ENCODE measurements at places on chromosomes 12 and 14.

DNA sequence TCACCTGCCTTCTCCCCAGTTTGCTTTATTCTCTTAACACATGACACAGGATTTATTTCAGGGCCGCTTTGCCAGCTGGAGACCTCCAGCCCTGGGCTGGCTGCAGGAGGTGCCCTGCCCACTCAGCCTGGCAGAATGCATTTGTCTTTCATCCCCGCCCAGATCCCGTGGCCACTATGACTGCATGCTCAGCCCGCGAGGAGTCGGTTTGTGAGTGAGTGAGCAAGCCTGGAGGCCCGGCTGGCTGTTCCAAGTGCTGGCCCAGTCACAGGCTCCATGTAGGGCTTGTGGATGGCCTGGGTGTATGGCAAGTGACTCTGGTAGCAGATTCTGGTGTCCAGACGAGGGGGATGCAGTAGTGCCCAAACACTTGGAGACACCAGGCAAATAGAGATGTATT is 2.1 kb downstream of the TDP1 start:
- no peak for DNase-seq

- DNase-seq: no peak
These were observed 7.4 kb downstream of the CLEC14A start for GRCh38 chr14:38248321-38249028.

GRCh38 chr12:62251609-62251958 is 8.6 kb upstream of the USP15 start:
- no peak for DNase-seq

GRCh38 chr14:77041881-77042545 is 13.5 kb upstream of the IRF2BPL start:
- DNase-seq: peak; percentile 63

DNA sequence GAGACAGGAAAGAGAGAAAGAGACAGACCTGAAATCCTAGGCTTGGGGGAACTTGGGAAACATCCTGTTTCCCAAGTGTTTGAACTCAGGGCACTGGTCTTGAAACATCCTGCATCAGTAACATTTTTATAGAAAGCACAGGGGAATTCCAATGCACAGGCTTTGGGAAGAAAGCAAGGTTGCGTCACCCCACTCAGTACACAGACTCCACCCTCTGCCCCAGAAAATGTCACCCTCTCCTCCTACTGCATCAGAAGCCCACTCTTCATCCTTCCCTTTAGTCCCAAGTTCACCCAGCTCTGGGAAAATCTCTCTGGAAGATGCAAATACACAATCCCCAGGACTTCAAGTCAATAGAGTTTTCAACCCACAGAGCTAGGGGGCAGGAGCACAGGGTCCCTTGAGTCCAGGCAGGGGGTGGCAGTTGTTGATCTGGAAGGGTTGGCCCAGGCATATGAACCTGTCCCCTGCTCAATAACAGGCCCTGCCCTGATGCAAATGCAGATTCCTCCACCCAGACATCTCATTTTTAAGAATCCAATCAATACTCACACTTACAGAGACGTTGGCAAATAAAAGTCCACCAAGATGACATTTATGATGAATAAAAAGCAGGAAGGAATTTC is 1.7 kb downstream of the RDH16 start:
- DNase-seq: no peak

DNA sequence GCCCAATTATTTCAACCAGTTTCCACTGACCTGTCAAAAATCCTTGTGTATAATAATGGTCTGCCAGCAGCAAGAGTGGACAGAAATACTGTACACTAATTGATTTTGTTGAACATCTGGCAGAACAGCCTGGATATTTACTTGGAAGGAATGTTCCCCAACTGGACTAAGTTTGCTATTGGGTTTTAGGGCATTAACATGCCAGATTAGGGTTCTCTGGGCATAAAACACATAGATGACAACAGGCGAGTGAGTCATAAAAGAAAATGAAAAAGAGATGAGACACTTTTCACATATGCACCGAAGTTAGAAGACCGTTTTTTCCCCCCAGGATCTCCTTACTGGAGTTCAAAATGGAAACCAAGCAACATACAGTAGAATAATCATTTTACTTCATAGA is 236.3 kb upstream of the NAV3 start:
- DNase-seq: no peak

DNA sequence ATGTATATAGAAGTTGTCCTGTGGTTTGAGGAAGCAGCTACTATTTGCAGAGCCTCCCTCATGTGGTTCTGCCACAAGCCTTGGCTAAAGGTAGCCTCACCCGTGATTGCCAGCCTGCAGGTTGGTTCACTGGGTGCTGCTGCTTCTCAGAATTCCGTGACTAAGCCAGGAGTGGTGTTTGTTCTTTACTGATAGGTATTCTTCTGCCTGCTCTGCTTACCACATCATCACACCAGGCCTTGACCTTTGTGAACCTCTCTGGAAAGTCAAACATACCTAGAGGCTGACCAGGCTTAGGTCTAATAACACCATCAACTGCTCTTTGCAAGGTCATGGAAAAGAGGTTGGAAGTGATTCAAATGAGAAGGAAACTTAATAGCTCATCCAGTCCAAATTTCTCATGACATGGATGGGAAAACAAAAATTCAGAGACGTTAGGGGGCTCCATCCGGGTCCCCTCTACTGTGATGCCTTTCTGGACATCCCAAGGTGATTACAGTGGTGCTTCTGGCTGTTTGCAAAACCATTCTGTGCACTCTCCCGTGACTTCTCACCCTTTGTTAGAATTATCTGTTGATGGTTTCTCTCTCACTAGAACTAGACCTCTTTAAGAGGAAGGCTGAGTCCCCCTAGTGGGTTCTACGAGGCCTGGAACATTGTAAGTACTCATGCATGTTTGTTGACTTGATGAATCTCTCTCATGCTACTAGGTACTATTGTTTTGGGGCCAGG is 8.5 kb upstream of the SOCS2 start:
- DNase-seq: no peak

- no peak for DNase-seq
These were observed 6.9 kb upstream of the ABHD12B start for GRCh38 chr14:50864946-50865345.

- DNase-seq: peak; percentile 37
These were observed 7.7 kb downstream of the SSH1 start for GRCh38 chr12:108849660-108850059.

- no peak for DNase-seq
These were observed 284.5 kb downstream of the DPF3 start for GRCh38 chr14:72609205-72609916.

- DNase-seq: no peak
These were observed 274.6 kb downstream of the RAD51B start for GRCh38 chr14:68094158-68094557.

DNA sequence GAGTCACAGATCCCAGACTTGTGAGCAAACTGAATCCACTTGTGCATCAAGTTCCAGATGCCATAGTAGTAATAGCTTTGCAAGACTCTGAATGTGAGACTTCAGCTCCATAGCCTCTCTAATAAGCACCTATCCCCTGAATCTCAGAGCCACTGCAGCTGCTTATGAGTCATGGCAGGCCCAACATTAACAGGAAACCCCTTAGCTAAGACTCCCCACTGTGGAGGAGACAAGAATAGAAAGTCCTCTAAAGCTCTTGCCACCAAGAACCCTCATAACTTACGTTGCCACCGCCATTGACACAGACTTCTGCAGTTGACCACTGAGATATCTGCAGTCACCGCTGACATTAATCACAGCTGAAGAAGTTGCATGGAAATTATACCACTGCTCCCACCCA is 62.9 kb upstream of the PDE3A start:
- DNase-seq: no peak

- DNase-seq: no peak
These were observed 153.6 kb upstream of the FKBP4 start for GRCh38 chr12:2641207-2641606.

- no peak for DNase-seq
These were observed 58.2 kb downstream of the ESR2 start for GRCh38 chr14:64235652-64236640.

- no peak for DNase-seq
These were observed 34.8 kb downstream of the GCN1 start for GRCh38 chr12:120159509-120160237.

DNA sequence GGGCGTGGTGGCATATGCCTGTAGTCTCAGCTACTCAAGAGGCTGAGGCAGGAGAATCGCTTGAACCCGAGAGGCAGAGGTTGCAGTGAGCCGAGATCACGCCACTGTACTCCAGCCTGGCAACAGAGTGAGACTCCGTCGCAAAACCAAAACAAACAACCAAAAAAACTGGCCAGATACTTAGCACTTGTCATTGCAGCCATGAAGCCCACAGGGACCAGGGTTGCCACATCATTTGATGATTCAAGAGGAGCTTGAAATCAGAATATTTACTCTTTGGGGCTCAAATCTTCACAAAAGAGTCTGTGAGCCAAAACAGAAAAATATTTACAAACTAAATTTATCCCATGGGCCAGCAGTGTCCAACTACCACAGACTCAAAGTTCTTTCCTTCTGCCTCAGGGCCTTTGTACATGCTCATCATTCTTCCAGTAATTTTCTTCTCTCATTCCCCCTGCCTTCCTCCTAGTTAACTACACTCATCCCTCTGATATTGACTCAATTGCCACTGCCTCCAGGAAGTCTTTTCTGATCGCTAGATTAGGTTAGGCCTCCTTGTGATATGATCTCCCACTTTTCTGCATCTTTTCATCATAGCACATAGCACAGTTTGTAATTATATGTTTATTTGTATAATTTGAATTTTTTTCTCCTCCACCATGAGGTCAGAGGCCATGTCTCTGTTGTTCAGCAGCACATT is 130.8 kb upstream of the PLEKHG7 start:
- DNase-seq: no peak

- no peak for DNase-seq
These were observed 126.3 kb upstream of the FBXO33 start for GRCh38 chr14:39558525-39558924.

DNA sequence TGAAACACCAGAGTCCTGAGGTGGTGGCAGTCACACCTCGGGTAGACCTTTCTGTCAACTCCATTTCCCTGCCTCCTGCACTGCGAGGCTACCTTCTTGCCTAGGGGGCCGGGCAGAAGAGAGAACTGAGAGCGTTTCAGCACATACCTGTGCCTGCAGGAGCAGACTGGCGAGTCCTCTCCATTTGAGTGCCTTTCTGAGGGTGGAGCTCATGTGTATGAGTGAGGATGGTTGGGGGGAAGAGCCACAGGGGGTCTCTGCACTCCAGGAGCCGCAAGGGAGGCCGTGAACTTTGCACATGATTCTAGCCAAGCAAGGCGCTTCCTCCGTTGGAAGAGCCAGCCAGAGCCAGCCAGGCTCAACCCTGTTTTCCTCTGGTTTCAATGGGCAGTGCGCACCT is 31.0 kb upstream of the CCND2 start:
- DNase-seq: no peak

DNA sequence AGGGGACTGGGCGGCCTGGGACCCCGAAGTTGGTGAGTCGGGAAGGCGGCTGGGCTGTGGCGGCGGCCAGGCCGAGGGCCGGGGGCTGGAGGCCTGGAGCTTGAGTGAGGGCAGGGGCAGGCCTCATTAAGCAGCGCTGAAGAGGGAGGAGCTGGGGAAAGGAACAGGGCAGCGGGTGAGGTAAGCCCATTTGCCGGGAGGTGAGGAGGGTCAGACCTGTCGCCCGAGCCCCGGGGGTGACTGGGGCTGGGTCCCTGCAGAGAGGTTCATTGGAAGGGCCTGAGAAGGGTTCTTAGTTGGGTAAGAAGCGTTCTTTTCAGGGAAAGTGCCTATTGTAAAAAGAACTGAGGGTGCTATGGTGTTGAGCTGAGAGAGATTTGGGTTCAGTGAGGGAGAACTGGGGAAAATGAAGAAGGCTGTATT is 441 bp downstream of the RAB5B start:
- DNase-seq: no peak

DNA sequence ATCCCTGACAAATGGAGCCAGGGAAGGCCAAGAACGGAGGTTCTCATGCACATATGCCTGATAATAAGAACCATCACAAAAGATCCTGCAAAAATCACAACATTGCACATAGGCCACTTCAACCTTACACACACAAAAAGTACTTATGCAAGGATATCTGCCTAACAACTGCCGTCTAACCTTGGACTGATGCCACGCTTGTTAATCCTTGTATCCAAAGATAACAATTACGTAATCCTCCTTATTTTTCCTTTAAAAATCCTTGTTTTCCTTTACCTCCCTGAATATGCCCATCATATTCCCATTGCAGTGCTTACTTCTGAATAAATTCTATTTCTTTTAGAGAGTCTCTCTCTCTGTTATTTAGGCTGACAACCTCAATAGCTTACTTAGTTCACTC is 59.5 kb downstream of the TMEM116 start:
- DNase-seq: no peak

GRCh38 chr12:129001826-129002225 is 148.5 kb downstream of the GLT1D1 start:
- no peak for DNase-seq

DNA sequence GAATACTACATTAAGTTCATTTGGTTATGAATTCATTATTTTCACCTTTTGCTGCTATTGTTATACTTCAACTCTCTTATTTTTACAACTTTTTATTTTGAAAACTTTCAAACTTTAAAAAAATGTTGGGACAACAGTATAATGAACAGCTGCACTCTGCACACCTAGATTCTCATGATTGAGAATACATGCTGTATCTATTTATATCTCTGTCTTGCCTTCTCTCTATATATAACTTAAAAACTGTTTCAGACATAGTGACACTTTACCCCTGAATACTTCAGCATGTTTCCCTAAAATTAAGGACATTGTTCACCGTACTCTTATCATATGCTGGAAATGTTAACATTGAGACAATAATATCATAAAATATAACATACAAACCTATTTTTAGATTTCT is 237.1 kb downstream of the GPHN start:
- no peak for DNase-seq

DNA sequence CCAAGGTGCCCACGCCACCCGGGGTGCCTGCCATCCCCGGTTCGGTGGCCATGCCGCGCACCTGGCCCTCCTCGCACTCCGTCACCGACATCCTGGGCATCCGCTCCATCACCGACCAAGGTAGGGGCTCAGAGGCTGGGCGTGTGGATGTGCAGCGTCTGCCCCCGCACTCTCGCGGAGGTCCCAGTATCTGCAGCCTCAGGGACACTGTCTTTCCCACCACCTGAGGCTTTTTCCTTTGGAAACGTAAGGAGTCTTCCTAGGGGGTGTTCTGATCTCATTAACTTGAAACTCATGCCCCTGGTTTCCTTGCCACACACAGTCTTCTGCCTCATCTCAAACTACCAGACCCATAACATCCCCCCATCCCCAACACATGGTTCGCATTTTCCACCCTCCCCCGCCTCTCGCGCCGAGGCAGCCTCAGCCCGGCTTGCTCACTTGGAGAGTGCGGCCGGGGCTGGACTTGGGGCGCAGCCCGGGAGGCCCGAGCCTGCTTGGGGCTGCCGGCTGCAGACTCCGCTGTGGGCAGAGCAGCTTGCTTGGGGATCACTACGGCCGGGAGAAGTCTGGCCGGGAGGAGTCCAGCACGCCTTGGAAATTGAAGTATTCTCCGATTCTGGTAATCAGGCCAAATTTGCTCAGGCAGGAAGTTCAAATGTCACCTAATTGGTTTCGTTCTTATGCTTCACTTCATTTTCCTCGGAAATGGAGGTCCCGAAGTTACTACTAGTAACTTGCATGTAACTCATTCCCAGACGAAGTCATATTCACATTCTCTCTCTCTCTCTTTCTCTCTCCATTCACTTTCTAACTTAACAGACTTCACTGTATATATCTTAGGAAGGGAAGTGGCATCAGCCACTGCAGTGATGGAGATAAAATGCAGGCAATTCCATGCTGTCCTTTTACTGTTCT is 2.0 kb downstream of the PAX9 start:
- DNase-seq: no peak

- no peak for DNase-seq
These were observed 152.9 kb upstream of the RTL1 start for GRCh38 chr14:101056446-101056845.

GRCh38 chr12:115260762-115261675 is 577.0 kb upstream of the TBX3 start:
- DNase-seq: no peak
